ENCODE measurements at places on chromosomes 2 and 18. TPM values are rescaled to one million over a fixed set of nuclear protein-coding genes. Genes with fewer than 3 reads are reported as not detected.
A peak's percentile ranks its signal among the peaks of the same experiment; 100 is the strongest.

- H3K27me3 ChIP-seq: peaks cover 3% of the 10 kb centered on the region
- H3K36me3 ChIP-seq: no peaks in the 10 kb centered on the region
- DNase-seq: no peak
- H3K27ac ChIP-seq: no peak overlapping the region
Observed at GRCh38 chr2:189933041-189933440, 129.5 kb downstream of the MSTN start.

GRCh38 chr2:67037655-67038054 is 359.5 kb upstream of the ETAA1 start:
- H3K27me3 ChIP-seq: no peaks in the 10 kb centered on the region
- no peak overlapping the region for H3K4me3 ChIP-seq
- H3K36me3 ChIP-seq: no peaks in the 10 kb centered on the region
- H3K4me1 ChIP-seq: no peaks in the 10 kb centered on the region
- no peak for DNase-seq
- H3K27ac ChIP-seq: no peak overlapping the region

DNA sequence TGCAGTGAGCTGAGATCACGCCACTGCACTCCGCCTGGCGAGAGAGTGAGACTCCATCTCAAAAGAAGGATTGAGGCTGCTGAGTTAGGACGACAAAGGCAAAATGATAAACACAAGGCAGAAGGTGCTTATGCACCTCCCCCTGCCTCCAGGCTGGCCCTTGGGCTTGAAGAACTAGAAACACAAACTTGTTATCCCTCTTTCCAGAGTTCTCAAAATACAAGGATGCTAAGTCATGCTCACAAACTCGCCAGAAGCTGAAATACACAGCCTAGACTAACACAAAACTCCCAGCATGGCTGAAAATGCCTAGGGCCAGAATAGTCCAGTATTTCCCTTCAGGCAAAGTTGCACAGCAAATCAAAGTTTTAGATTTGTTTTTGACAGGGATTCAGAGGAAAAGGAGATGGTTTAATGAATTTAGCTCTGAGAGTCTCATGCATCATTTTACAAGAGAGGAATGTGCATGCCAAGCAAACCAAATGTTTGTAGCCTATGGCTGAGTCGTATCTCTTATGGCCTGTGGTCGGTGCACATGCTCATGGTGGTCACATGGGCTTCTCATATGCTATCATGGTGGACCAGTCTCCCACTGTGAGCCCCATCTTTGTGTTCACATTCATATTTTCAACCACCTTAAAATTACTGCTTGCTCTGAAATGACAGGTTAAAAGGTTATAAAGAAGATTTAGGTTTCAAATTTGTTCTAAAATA is 16.2 kb upstream of the MREG start:
- H3K4me1 ChIP-seq: peaks cover 39% of the 10 kb centered on the region
- no peaks in the 10 kb centered on the region for H3K27me3 ChIP-seq
- peak; percentile 51 for DNase-seq
- H3K36me3 ChIP-seq: peaks cover 7% of the 10 kb centered on the region
- no peak overlapping the region for H3K27ac ChIP-seq
- no peak overlapping the region for H3K4me3 ChIP-seq

DNA sequence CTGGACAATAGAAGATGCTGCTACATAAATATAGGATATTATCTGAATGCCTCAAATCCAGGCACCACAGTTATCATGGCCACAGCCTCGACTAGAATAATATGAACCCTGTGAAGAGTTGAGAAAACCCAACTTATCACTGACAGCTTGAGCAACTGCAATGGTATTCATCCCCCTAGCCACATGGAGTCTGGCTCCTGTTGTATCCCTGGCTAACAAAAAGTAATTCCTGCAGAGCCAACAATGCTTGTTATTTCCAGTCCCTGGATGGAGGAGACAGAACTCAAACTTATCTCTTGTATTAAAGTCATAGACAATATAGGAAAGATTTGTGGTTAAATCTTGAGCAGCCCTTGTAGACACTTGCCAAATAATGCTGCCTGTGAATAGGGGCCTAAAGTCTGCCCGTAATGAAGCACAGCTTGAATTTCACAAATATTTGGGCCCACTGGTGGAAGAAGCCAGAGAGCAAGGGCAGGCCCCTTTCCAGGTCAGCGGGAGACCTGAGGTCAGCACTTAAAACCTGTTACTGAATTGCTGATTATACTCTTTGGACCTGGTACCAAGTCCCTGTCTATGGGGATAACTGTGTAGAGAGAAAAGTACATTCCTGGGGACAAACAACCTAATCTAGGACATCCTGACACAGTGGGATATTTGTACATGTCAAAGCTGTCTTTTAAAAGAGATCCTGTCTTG is 28.4 kb upstream of the SUCLG1 start:
- DNase-seq: no peak
- H3K36me3 ChIP-seq: no peaks in the 10 kb centered on the region
- no peaks in the 10 kb centered on the region for H3K27me3 ChIP-seq

DNA sequence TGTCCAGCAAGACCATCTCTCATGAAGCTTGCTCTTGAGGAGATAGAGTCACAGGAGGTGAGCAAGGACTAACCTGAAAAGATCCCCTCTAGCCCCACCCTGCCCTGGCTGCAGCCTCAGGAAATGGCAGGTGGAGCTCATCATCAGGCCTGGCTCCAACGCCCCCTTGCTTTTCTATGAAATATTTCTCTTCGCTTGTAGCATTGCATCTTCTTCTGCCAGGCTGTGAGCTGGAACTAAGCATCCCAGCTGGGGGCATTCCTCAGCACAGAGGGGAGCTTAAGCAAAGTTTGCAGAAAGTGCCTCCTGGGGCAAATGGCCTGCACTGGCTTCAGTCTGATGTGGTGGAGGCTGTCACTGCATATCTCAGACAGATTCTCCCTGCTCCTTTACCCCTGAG is 90.1 kb upstream of the LGALSL start:
- H3K27ac ChIP-seq: no peak overlapping the region
- H3K4me1 ChIP-seq: peaks cover 4% of the 10 kb centered on the region
- no peak for DNase-seq
- no peak overlapping the region for H3K4me3 ChIP-seq
- H3K36me3 ChIP-seq: no peaks in the 10 kb centered on the region

GRCh38 chr2:181300600-181301291 is 156.4 kb upstream of the ITGA4 start:
- H3K4me3 ChIP-seq: peak overlapping the region; percentile 52
- DNase-seq: peak; percentile 44
- H3K27me3 ChIP-seq: no peaks in the 10 kb centered on the region
- peaks cover 24% of the 10 kb centered on the region for H3K36me3 ChIP-seq
- H3K4me1 ChIP-seq: peaks cover 49% of the 10 kb centered on the region
- peak overlapping the region; percentile 69 for H3K27ac ChIP-seq

DNA sequence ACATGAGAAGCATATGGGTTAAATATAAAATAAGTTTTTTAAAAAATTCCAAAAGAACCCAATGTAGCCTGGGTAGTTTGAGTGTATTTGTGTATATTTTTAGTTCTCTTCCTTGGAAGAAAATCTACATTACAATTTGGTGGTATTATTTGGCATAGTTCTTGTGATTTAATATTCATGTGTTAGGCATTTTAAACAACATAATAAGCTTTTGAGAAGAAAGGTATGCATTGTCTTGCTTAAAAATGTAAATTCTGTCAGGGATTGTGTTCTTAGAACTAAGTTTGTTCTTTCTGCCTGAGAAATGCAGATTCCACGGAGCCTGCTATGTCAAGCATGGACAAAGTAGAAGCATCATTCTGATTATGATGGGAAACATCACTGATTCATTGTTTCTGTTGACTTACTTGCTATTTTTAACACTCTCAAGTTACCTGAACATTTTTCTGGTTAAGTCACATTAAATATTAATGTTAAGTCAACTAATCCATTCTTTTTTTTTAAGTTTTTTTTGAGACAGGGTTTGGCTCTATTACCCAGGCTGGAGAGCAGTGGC is 49.4 kb downstream of the TNFRSF11A start:
- H3K4me1 ChIP-seq: peaks cover 3% of the 10 kb centered on the region
- no peaks in the 10 kb centered on the region for H3K36me3 ChIP-seq
- H3K4me3 ChIP-seq: no peak overlapping the region
- H3K27ac ChIP-seq: no peak overlapping the region
- H3K27me3 ChIP-seq: no peaks in the 10 kb centered on the region

DNA sequence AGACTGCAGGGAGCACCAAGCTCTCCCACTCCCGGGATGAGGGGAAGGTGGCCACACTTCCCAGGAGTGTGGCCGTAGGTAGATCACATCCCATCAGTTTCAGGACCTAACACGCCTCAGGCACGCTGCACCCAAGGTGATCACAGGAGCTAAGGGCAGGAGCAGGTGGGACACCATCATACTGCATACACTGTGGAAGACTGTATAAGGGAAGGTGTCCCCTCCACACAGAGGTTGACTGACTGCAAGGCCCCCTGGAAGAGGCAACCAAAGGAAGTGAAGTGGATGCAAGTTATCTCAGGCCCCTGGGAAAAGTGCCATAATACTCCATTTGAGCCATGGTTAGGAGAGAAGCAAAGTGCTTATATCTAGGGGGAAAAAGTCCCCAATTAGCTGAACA is 351.9 kb upstream of the SMIM21 start:
- H3K27me3 ChIP-seq: peaks cover 7% of the 10 kb centered on the region
- no peak for DNase-seq
- no peak overlapping the region for H3K4me3 ChIP-seq
- no peak overlapping the region for H3K27ac ChIP-seq
- H3K4me1 ChIP-seq: no peaks in the 10 kb centered on the region

DNA sequence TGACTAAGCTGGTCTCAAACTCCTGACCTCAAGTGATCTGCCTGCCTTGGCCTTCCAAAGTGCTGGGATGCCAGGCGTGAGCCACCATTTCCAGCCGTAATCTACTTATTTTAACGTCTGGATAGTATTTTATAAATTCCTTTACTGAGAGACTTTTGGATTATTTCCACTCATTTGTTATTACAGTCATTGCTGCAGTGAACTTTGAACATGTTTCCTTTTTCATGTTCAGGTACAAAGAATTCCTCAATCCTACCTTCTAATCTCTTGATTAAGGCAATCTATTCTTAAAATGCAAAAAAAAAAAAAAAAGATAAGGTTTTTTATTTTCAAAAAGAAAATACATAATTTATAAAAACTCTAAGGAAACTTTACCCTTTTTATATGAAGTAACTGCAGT is 78.6 kb downstream of the PDK1 start:
- DNase-seq: no peak
- peaks cover 2% of the 10 kb centered on the region for H3K36me3 ChIP-seq
- H3K27ac ChIP-seq: no peak overlapping the region

- H3K4me1 ChIP-seq: no peaks in the 10 kb centered on the region
- no peak overlapping the region for H3K4me3 ChIP-seq
- no peaks in the 10 kb centered on the region for H3K36me3 ChIP-seq
- H3K27me3 ChIP-seq: no peaks in the 10 kb centered on the region
- no peak for DNase-seq
Observed at GRCh38 chr2:12382366-12382765, 334.4 kb upstream of the TRIB2 start.

GRCh38 chr18:29361843-29362242 is 1184.9 kb upstream of the CDH2 start:
- no peak overlapping the region for H3K4me3 ChIP-seq
- H3K4me1 ChIP-seq: no peaks in the 10 kb centered on the region
- no peak overlapping the region for H3K27ac ChIP-seq
- no peaks in the 10 kb centered on the region for H3K36me3 ChIP-seq
- no peaks in the 10 kb centered on the region for H3K27me3 ChIP-seq

- DNase-seq: no peak
- no peaks in the 10 kb centered on the region for H3K27me3 ChIP-seq
- H3K4me3 ChIP-seq: no peak overlapping the region
- H3K36me3 ChIP-seq: peaks cover 15% of the 10 kb centered on the region
Observed at GRCh38 chr2:237723602-237724001, 75.0 kb upstream of the RBM44 start.

DNA sequence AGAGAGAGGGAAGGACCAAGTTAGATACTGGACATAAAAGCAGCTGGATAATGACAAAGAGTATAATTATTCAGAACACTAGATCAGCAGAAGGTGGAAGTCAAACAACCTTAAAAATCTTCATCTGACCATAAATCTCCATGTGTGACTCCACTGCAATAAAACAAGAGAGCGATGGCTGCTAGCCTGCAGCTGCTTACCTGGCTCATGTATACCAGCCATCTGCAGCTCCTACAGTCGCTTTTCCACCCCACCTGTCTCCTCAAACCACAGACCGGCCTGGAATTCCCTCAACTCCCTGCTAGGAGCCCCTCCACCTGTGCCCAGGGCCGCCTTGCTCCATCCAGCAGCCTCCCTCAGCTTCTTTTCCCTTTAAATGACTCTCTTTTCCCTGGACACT is 64.5 kb downstream of the SLC4A5 start:
- no peak overlapping the region for H3K4me3 ChIP-seq
- DNase-seq: no peak
- no peak overlapping the region for H3K27ac ChIP-seq
- H3K4me1 ChIP-seq: no peaks in the 10 kb centered on the region
- H3K27me3 ChIP-seq: no peaks in the 10 kb centered on the region
- H3K36me3 ChIP-seq: no peaks in the 10 kb centered on the region

Gene TMEM198
- 4.4 TPM for total RNA-seq

Gene SLC9A4
- total RNA-seq: 0.10 TPM

Gene CTLA4
- total RNA-seq: 254 TPM

Gene C2orf49
- total RNA-seq: 20.2 TPM
